Stimulated activated CD4-positive, alpha-beta T cell treated with anti-CD3 and anti-CD28 coated beads, Interleukin-12 subunit alpha, Interleukin-12 subunit beta, amount 100 ng/mL, for 24 hours (primary cell): ENCODE measurements at places on chromosomes 5 and 9.

DNA sequence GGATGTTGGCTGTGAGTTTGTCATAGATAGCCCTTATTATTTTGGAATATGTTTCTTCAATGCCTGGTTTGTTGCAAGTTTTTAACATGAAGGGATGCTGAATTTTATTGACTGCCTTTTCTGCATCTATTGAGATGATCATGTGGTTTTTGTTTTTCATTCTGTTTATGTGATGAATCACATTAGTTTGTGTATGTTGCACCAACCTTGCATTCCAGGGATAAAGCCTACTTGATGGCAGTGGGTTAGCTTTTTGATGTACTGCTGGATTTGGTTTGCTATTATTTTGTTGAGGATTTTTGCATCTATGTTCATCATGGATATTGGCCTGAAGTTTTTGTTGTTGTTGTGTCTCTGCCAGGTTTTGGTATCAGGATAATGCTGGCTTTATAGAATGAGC is 225.6 kb downstream of the PCSK1 start:
- DNase-seq = no peak

GRCh38 chr5:94469894-94470329 is 148.5 kb downstream of the KIAA0825 start:
- no peak for DNase-seq

- DNase-seq = no peak
These were observed 9.8 kb downstream of the PDLIM4 start for GRCh38 chr5:132267166-132267739.

- DNase-seq = no peak
These were observed 120.7 kb upstream of the SPATA31C2 start for GRCh38 chr9:88259001-88259400.
